ENCODE measurements at places on chromosomes 1 and 21.

DNA sequence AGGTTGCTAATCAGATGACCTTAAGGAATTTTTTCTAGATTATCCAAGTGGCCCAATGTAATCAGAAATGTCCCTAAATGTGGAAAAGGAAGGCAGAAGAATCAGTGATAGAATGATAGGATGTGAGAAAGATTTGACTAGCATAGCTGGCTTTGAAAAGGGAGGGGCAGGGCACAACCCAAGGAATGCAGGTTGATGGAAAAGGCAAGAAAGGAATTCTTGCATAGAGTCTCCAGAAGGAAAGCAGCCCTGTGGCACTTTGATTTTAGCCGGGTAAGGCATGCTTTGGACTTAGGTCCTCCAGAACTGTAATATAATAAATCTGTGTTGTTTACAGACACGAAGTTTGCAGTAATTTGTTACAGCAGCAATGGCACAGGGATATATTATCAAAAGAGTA lies 375.7 kb upstream of the B3GALT2 start:
- no peak for DNase-seq

GRCh38 chr1:94103608-94104007 lies 17.3 kb downstream of the ABCA4 start:
- DNase-seq: no peak

GRCh38 chr1:219085988-219086387 lies 87.7 kb upstream of the LYPLAL1 start:
- no peak for DNase-seq

DNA sequence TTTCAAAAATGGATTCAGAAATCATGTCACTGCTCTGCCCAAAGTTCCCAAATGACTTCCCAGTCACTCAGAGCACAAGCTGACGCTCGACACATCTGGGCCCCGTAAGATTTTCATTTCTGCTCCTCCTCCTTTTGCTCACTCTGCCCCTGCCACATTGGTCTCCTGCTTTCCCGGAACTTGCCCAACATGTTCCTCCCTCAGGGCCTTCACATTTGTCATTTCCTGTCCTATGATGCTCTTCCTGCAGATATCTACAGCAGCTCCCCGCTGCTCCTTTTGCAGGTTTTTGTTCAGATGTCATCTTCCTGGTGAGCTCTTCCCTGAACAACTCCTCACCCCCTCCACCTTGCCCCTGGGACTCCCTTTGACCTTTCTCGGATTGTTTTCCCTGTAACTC lies 58.5 kb upstream of the IVNS1ABP start:
- DNase-seq: no peak

DNA sequence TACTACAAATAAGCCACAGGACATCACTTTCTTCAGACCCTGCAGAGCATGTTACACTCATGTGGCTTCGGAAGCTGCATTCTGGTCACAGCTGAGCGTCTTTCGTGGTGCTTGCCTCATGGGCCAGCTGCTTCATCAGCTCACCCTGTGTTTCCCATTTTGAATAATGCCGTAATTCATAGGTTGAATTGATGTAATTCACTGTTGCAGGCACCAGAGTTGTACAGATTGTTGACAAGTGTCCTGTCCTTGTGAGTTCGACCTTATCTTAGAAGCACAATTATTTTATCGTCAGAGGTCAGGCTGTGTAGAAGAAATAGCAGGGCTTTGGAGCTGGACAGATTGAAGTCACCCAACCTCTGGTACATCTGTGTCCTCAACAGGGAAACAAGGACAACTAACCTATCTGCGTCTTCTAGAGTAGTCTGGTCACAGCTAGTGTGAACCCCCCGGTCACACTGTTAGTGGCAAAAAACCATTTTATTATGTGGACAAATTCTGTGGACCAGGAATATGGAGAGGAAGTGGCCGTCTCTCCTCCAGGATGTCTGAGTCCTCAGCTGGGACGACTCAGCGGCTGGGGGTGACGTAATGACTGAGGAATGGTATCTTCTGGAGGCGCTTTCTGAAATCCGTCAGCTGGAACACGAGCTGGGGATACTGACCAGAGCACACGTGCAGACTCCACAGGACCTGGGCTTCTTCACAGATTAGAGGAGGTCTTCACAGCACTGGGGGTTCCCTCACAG lies 17.8 kb downstream of the PKNOX1 start:
- DNase-seq: no peak

- DNase-seq: no peak
Observed at GRCh38 chr1:154605534-154605933, 2.5 kb downstream of the ADAR start.
